Heart right ventricle (tissue), 16 donors: ENCODE measurements at places on chromosomes 5 and 9. TPM values are rescaled to one million over a fixed set of nuclear protein-coding genes. Genes with fewer than 3 reads are reported as not detected.

QRFP gene
- total RNA-seq = not detected

HRH2 gene
- 37.4 TPM for total RNA-seq

PCDHGC4 gene
- 4.3 TPM for total RNA-seq

ANKRD33B gene
- total RNA-seq = 8.7 TPM

SLC36A2 gene
- not detected for total RNA-seq

- H3K4me1 ChIP-seq = no peaks in the 10 kb centered on the region
- no peaks in the 10 kb centered on the region for H3K27me3 ChIP-seq
- DNase-seq = no peak
- no peak overlapping the region for H3K4me3 ChIP-seq
- H3K36me3 ChIP-seq = no peaks in the 10 kb centered on the region
These were observed 120.8 kb downstream of the GALNT10 start for GRCh38 chr5:154311362-154311761.

GRCh38 chr5:173890195-173890991, 2.2 kb downstream of the CPEB4 start:
- no peaks in the 10 kb centered on the region for H3K36me3 ChIP-seq
- peak overlapping the region; percentile 93 for H3K27ac ChIP-seq
- H3K27me3 ChIP-seq = no peaks in the 10 kb centered on the region
- H3K4me1 ChIP-seq = peaks cover 27% of the 10 kb centered on the region
- DNase-seq = peak; percentile 45

DNA sequence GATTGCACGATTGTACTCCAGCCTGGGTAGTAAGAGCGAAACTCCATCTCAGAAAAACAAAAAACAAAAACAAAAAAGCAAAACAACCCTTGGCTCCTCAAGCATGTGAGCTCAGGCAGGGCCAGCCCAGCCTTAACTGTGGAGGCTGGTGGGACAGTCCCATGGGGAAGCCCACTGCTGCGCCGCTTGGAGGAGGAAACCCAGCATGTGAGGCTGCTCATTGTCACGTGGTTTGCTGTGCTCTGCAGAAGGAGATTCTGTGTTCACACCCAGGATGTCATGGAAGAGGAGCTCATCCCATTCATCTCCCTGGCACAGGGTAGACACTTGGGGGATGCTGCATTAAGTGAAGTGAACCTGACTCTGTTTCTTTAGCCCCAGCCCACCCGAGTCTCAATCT, 4.0 kb downstream of the ZBED3 start:
- DNase-seq = no peak
- no peaks in the 10 kb centered on the region for H3K27me3 ChIP-seq
- peaks cover 8% of the 10 kb centered on the region for H3K4me1 ChIP-seq
- H3K36me3 ChIP-seq = no peaks in the 10 kb centered on the region
- no peak overlapping the region for H3K27ac ChIP-seq

DNA sequence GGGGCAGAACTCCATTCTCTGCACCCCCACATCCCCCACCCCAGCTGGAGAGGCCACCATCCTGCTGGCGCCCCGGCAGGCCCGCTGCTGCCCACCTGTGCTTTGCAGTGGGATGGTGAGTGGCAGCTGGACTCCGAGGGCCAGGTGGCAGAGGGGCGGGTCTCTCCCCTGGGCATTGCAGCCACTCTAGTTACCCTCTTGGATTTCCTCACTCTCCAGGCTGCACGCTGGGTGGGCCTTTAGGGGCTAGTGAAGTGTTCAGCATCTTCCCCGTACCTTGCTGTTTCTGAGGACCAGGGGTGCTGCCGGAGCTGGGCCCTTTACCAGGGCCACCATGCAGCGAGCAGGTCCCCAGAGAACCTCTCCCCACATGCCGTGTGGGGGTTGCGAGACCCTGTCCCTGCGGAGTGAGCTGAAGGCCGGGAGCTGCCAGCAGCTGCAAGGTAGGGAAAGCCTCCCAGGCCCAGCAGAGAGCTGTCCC, 88.4 kb upstream of the SH3PXD2B start:
- peaks cover 2% of the 10 kb centered on the region for H3K4me1 ChIP-seq
- H3K4me3 ChIP-seq = no peak overlapping the region
- H3K36me3 ChIP-seq = no peaks in the 10 kb centered on the region

DNA sequence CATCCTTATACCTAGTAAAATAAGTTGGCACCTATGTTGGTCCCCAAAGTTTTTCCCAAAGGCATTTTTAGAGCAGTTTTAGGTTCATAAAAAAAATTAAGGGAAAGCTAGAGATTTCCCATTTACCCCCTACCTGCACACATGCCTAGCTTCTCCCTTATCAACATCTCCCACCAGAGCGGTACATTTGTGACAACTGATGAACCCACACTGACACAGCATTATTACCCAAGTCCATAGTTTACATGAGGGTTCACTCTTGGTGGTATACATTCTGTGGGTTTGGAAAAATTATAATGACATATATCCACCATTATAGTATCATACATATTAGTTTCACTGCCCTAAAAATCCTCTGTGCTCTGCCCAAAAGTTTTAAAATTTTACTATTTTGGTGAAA, 12.0 kb downstream of the RAD1 start:
- no peaks in the 10 kb centered on the region for H3K4me1 ChIP-seq
- no peaks in the 10 kb centered on the region for H3K27me3 ChIP-seq
- peaks cover 31% of the 10 kb centered on the region for H3K36me3 ChIP-seq
- DNase-seq = no peak
- no peak overlapping the region for H3K27ac ChIP-seq

DNA sequence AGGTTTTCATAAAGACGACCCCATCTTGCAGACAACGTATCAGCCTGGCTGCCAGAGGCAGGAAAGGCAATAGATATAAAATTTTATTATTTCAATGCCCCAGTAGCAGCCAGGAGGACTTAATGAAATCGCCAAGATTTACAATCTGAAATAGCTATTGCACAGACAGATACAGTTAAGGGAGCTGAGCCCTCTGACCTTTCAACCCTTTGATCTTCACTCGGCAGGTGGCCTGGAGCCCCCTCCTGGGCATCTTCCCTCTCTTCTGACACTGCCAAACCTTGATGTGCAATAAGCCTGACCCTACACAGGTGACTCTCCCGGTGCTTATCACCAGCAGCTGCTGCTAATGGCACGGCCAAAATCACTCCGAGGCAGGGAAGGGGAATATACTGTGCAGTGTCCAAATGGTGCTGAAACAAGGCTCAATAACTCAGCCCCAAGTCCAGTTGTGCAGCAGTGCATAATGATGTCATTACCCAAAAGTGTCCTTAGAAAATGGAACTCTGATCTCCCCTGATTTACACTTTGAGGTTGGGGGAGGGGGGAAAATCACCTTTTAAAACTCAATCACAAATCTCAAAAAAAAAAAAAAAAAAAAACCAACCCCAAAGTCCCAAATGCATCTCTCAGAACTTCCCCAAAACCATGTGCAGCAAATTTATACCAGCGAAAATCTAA, 242.0 kb downstream of the CRB2 start:
- no peak overlapping the region for H3K4me3 ChIP-seq
- H3K27me3 ChIP-seq = no peaks in the 10 kb centered on the region
- no peaks in the 10 kb centered on the region for H3K4me1 ChIP-seq
- H3K27ac ChIP-seq = no peak overlapping the region
- H3K36me3 ChIP-seq = no peaks in the 10 kb centered on the region

GRCh38 chr5:149195962-149196361, 54.7 kb downstream of the ABLIM3 start:
- H3K27me3 ChIP-seq = no peaks in the 10 kb centered on the region
- no peak overlapping the region for H3K4me3 ChIP-seq
- peaks cover 21% of the 10 kb centered on the region for H3K36me3 ChIP-seq

DNA sequence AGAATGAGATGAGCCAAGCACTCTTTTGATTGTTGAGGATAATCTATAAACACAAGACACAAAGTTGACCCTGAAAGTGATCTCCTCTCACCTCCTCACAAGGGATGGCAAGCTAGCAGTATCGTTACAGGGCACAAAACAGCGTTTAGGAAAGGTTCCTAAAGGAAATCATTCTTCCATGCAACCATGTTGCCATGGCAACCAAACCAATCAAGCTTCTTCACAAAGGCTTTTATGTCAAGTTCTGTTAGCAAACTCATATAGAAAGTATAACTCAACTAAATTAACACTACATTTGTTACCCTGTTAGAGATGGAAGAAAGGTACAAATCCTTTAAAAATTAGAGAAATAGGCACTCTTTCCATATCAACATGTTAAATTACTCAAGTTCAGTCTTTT, 1016.8 kb upstream of the DMAC1 start:
- H3K4me1 ChIP-seq = no peaks in the 10 kb centered on the region
- H3K27me3 ChIP-seq = no peaks in the 10 kb centered on the region
- DNase-seq = no peak
- H3K36me3 ChIP-seq = no peaks in the 10 kb centered on the region

DNA sequence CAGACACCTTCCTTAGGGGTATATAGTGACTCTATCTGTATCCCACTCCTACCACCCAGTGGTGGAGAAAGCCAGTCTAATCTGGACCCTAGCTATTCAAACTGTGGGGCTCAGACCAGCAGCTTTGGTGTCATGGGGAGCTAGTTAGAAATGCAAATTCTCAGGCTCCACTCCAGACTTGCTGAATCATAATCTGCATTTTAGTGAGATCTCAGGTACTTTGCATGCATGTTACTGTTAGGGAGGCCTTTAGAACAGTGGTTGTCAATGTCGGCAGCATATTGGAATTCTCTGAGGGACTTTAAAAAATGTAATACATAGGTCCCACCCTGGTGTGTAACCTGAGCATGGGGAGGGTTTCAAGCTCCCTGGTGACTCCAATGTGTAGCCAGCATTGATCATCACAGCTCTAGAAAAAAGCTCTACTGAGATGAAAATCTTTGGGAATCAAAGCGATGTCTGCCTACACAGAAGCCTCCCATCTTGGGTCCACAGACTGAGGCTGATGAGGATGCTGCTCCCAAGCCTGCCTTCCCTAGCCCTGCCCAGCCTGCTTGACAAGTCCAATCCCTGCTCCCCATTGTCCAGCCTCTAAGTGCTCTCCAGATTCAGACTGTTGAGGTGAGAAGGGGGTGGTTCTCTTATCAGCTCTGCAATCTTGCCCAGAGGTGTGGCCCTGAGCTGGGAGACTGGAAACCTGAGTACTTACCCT, 11.9 kb upstream of the GM2A start:
- peaks cover 10% of the 10 kb centered on the region for H3K4me1 ChIP-seq
- DNase-seq = no peak
- H3K36me3 ChIP-seq = no peaks in the 10 kb centered on the region
- no peak overlapping the region for H3K27ac ChIP-seq
- H3K27me3 ChIP-seq = no peaks in the 10 kb centered on the region

- no peak overlapping the region for H3K4me3 ChIP-seq
- H3K27ac ChIP-seq = no peak overlapping the region
- no peaks in the 10 kb centered on the region for H3K27me3 ChIP-seq
- DNase-seq = no peak
These were observed 79.2 kb downstream of the LIX1 start for GRCh38 chr5:97063251-97063650.

DNA sequence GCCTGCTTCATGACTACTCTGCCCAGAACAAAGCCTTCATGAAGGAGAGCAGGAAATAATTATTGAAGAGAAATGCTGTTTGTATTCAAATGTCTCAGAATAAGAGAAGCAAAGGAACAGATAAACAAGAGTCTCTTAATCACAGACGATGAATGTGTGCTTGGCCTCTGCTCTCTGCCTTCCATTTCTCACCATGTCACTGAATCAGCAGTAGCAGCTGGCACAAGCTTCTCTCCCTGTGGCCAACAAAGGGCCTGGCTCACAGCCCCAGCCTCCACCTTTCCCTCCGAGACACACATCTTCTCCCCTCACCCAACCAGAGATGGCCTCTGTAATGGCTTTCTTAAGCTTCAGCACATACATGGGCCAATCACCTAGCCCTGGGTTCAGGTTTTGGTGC, 128.1 kb upstream of the SLIT3 start:
- H3K36me3 ChIP-seq = no peaks in the 10 kb centered on the region
- no peak overlapping the region for H3K4me3 ChIP-seq
- H3K27ac ChIP-seq = peak overlapping the region; percentile 24
- peak; percentile 28 for DNase-seq
- no peaks in the 10 kb centered on the region for H3K4me1 ChIP-seq

GRCh38 chr5:174572591-174572990, 151.8 kb upstream of the MSX2 start:
- H3K27me3 ChIP-seq = peaks cover 3% of the 10 kb centered on the region
- H3K4me1 ChIP-seq = peaks cover 4% of the 10 kb centered on the region
- H3K4me3 ChIP-seq = no peak overlapping the region
- DNase-seq = no peak
- no peak overlapping the region for H3K27ac ChIP-seq

DNA sequence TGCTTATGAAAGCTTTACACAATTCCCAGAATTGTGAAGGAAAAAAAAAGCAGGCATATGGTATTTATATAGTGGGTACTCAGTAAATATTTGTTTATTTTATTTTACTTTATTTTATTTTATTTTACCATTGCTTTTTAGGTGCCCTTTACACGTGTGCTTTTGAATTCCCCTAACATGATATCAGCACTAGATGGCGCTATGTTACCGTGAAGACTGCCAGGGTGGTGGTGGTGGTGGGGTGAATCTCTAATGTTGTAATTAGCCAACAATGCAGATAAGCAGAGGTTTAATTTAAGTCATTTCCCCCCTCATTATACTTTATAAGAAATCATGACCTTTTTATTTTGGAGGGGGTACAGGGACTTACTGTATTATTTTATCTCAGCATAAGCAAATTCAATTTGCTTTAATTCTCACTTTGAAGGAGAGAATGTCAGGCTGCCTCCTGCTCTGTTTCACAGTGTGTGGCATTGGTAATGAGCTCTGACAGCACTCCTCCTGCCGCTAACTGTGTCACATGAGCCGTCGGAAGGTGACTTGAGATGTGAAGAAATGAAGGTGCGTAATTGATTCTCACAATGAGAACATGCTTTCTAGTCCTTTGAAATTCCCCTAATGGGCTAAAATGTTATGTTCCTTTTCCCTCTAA, 165.6 kb downstream of the YTHDC2 start:
- no peaks in the 10 kb centered on the region for H3K4me1 ChIP-seq
- no peak overlapping the region for H3K27ac ChIP-seq
- no peak overlapping the region for H3K4me3 ChIP-seq
- H3K27me3 ChIP-seq = no peaks in the 10 kb centered on the region

GRCh38 chr9:97594381-97594921, 38.7 kb downstream of the TSTD2 start:
- H3K27ac ChIP-seq = peak overlapping the region; percentile 65
- peaks cover 8% of the 10 kb centered on the region for H3K36me3 ChIP-seq
- H3K27me3 ChIP-seq = no peaks in the 10 kb centered on the region
- H3K4me1 ChIP-seq = peaks cover 41% of the 10 kb centered on the region

DNA sequence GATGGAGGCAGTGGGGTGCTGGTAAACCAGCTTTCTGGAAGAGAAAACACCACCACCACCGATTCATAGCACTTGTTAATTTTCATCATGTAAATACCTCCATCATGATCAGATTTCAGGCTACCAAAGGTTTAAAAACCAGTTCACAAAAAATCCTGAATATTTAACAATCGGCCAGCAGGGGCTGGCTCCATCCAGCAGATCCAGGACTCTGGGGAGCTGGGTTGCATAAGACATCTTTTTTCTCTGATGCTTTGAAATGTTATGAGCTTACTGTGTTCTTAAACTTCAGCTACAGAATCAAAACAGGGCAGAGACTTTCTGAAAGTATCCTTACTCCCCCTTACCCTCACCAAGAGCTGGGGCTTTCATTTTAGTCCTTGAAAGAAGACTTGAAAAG, 14.6 kb upstream of the RNF183 start:
- no peaks in the 10 kb centered on the region for H3K4me1 ChIP-seq
- no peaks in the 10 kb centered on the region for H3K27me3 ChIP-seq
- no peak overlapping the region for H3K27ac ChIP-seq
- no peak overlapping the region for H3K4me3 ChIP-seq
- DNase-seq = no peak
